Stimulated activated CD4-positive, alpha-beta T cell treated with anti-CD3 and anti-CD28 coated beads, Interleukin-12 subunit alpha, Interleukin-12 subunit beta, amount 100 ng/mL, for 48 hours (primary cell): ENCODE measurements at places on chromosomes 5 and 9.

DNA sequence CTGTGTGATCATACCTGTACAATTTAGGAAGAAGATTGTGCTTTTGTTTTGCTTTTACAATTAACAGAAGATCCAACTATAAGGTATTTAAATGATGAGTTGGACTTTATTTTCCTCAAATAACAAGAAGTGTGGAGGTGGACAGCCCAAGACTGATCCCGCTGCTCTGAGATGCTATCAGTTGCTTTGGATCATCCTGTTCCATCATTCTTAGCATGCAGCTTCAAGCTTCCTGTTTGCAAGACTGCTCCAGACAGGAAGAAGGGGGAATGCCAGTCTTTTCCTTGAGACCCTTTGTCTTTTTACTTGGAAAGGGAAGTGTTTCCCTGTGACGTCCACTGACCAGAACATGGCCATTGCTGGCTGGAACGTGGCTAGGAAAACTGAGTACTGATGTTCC, 250.8 kb downstream of the ZSWIM6 start:
- no peak for DNase-seq

DNA sequence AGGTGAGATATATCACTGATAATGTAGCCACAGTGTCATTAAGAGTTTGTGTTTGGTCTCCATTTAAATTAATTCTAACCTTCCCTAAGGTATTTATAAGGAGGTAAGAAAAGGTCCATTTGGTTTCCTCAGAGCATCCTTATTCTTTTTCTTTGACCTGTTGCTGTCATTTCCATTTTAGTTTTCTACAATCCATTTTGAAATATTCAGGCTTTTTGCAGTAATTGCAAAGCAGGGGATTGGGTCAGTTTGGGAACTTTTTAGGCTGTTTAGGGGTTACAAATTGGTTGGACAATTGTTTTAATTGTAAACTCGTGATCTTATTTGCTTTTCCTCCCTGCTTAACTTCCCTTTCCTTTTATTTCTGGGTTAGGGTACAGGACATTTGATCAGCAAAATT, 42.6 kb upstream of the PDZD2 start:
- no peak for DNase-seq

DNA sequence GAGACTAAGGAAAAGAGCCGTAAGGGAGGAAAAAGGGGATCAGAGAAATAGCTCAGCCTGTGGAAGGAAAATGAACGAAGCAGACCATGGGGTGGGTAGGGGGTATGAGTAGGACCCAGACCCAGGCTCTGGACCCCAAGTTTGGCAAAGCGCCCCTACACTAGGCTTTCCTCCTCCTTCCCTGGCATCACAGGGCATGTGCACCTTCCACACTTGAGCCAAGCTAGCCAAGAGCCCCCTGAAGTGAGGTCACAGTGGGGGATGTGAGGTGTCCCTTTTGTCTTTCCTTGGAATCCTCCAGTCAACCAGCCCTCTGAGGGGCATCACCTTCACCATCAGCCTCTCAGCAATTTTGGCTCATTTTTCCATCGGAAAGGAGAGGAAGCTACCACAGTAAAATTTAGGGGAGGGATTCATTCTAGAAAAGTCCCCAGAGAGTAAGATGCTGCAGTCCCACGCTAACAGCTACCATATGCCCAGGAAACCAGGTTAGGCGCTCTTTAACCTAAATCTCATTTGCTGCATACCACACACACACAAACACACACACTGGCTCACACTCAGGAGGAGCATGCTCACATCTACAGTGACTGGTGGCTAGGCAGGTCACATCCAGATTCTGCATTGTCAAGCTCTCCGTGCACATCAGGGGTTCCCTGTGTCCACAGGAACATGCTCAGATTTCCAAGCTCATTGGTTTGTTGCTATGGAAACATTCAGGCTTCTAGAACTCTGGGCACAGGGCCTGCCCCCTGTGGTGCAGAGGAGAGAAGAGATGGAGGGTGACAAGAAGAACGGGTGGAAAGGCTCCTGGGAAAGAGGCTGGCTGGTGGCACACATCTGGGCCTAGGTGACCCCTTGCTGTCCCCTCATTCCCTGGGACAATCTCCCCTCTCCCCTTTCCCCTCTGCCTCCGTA, 9.9 kb downstream of the REEP2 start:
- no peak for DNase-seq

DNA sequence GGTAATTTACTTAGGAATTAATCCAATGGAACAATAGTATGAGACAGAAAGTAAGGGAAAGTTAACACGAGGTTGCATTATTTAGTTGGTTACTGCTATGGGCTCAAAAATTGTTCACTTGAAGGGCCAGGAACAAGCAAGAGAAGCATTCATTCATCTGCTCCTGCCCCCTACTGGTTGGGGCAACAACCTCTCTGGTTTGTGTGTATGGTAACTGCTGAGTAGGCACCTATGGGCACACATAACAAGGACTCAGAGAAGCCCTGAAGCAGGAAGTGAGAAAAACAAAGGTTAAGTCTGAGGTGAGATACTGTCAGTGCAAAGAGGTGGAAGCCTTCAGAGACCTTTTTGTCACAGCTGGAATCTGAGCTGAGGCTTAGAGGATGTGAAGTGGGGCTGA, 34.4 kb upstream of the RANBP6 start:
- no peak for DNase-seq

DNA sequence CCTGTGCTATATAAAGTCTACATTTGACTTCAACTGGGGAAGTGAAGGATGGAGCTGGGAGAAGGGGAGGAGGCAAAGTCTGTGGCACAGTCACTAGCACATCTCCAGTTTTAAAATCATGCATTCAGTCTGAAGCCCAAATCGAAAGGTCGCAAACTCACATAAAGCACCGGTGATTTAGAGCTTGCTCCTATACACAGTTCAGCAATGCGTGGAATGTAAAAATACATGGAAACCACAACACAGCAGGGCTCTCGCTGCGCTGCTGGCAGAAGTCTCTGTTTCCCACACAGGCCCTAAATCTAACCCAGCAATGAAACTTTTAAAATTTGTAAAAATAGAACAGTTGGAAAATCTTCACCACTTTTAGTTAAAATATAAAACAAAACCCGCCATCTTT, 68.2 kb downstream of the EBF1 start:
- DNase-seq = no peak

GRCh38 chr9:631596-631995, 209.9 kb upstream of the DMRT1 start:
- no peak for DNase-seq

DNA sequence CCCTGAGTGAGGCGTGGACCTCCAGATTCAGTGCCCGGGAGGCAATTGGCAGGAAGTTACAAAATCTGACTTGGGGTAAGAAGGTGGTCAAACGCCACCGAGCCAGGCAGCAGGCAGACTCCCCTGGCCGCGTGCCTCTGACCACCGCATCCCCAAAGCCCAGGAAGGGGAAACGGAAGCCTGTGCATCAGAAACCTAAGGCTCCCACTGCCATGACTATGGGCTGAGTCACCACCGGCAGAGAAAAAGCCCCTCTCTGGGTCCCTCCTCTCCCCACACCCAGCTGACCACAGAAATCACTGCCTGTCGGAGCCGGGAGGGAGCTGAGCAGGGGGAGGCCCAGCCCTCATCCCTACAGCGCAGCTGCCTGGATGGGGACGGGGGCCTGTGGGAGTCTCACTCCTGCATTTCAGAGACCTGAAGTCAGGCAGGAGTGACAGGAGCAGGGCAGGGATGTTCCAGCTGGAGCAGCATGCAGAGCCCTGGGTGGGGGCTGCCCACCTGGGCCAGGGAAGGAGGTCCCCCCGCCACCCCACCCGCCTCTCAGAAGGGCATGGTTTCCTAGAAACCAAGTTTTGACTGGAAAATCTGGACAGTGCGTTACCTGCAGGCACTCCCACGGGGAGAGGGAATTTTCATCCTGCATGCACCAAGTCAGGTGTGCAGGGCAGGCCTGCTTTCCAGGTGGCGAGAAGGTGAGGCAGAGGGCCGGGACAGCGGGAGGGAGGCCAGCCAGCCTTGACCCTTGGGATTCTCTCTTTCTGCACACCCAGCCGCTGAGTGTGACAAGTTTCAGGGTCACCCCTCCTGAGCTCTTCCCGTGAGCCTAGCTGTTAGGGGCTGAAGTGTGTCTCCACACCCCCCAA, 68.2 kb downstream of the LRSAM1 start:
- DNase-seq = peak; percentile 8
